T-helper 22 cell (primary cell): ENCODE measurements at places on chromosomes 3 and 15.
A peak's percentile ranks its signal among the peaks of the same experiment; 100 is the strongest.

- no peak for DNase-seq
Measured at GRCh38 chr3:167666563-167666962, 12.8 kb upstream of the WDR49 start.

- no peak for DNase-seq
Measured at GRCh38 chr3:47016934-47017435, 37.5 kb downstream of the NBEAL2 start.

- no peak for DNase-seq
Measured at GRCh38 chr3:141116721-141117120, 65.6 kb downstream of the SPSB4 start.

DNA sequence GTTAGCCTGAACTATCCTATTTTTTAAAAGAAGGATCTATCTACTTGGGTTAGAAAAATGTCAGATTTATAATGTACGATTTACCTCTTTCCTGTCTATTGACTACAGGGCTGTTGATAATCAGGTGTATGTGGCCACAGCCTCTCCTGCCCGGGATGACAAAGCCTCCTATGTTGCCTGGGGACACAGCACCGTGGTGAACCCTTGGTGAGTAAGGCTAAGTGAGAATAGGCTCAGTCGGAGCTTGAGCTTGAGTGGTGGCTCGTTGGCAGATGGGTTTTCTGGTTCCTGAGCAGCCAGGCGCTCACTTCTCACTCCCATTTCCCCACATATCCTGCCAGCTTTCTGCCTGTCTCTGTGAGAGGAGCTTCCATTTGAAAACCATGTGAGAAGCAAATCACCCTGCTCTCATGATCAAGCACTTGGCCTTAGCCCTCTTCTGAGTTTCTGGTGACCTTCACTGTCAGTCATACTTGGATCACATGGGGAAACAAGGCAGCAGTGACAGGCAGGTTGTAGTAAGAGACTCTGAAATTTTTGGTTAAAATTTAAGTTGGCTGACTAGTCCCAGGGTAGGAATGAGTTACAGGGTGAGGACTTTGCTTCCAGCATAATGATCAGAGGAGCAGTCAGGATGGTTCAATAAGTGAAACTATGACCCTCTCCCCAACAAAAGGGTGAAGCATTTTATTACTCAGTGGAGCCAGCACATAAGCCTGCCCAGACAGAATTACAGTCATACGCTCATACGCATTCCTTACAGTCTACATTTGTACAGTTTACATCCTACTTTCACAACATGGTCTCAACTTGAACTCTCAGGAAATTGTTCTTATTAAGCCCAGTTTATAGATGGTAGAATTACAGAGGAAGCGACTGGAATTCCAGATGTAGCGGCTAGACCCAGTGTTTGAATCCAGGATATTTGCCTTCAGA, 18.0 kb downstream of the NIT2 start:
- DNase-seq, result no peak

DNA sequence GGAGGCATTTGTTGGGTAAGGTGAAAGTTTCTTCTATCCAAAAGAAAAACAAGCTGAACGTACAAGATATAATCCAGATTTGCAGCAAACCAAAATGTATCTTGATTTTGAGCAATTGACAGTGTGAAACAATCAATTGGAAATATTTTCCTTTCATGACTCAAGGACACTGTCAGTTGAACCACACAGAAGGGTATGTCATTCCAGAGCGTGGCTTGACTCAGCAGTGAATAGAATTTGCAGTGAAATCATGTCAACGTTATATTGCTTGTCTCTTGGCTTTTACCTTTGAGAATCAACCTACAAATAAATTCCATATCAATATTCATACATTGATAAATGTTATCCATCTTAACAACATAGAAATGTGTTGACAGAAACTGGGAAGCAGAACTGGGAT, 78.2 kb downstream of the TM2D3 start:
- DNase-seq, result no peak

DNA sequence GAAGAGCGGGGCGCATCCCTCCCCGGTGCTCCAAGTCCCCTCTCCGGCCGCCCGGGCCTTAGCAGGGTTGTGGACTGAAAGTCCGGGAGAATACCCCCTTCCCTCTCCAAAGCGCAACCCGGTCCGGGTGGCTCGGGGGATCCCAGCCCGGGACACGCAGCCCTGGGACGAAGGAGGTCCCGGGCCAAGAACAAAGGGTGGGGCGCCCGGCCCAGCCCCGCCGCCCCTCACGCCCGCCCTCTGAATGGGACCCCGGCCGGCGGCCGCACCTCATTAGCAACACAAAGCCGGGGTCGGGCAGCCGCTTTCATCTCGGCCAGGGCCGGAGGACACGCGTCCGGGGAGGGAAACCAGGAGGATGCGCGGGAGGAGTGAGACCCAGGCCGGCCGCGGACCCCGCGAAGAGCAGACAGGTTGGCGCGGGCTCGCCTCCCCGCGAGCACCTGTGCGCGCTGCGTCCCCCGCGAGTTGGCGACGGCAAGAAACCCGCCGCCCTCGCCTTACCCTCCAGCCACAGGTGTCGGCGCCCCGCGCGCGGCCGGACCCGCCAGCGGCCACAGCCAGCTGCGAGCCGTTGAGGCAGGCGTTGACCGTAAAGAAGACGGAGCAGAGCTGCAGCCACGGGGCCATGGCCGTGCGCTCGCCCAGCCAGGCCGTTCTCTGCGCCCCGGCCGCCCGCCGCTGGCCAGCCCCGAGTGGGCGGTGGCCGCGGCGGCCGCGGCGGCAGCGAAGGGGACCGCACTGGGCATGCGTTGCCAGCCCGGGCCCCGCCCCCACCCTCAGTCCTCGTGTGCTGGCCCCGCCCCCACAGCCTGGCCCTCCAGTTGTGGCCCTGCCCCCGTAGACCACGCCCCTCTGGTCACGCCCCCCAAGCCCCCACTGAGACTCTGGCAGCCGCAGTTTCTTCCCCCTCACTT, at the start of gene IL17RD:
Gene IL17RD, minus strand, starts transcription at position 697 of the 917 bp plus-strand sequence. Its CDS starts 67 bp downstream, at position 630.
- DNase-seq, result peak; percentile 16
